ENCODE measurements at places on chromosomes 16 and 17.

DNA sequence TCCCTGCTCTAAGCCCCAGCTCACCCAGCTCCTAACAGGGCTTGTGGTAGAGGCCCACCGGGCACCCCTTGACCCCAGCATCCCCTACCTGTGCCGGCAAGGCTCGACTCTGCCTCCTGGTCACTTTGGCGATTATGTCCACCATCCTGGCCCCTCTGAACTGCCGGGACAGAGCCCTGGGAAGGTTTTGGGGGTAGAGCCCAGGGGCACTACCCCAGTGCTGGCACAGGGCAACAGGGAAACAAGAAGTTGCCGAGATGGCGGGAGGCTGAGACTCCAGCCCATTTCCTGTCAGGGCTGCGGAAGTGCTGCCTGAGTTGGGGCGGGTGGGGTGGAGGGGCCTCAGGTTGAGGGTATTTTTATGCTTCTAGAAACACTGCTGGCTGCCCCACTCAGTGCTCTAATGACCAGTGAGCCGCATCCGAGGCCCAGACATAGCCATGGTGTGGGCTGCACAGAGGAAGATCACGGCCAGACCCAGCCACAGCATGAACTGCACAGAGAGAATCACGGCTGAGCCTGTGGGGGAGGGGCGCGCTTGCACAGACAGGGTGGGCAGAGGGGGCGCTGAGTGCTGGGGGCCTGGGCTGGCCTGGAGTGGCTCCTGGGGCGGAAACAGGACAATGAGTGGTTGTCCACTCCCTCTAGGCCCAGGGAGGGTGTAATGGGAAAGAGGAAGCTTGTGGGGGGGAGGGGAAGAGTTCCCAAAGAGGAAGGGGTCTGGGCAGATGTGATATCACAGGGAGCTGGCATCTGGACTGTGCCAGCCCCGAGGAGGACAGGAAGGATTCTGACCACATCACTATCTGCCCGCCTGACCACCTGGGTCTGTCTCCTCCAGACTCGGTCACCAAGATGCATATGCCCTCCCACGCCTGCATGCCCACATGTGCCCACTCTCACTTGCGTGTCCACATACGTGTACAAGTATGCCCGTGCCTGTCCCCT is 22.3 kb downstream of the ARHGAP27 start:
- no peak for DNase-seq
- no peaks in the 10 kb centered on the region for H3K27me3 ChIP-seq
- no peak overlapping the region for H3K4me3 ChIP-seq
- H3K36me3 ChIP-seq: peaks cover 28% of the 10 kb centered on the region
- H3K4me1 ChIP-seq: peaks cover 19% of the 10 kb centered on the region
- peak overlapping the region; percentile 7 for H3K27ac ChIP-seq

GRCh38 chr17:63841350-63842172 is 924 bp downstream of the SMARCD2 start:
- H3K36me3 ChIP-seq: peaks cover 23% of the 10 kb centered on the region
- no peaks in the 10 kb centered on the region for H3K27me3 ChIP-seq
- H3K27ac ChIP-seq: peak overlapping the region; percentile 90
- H3K4me1 ChIP-seq: peaks cover 36% of the 10 kb centered on the region

- DNase-seq: no peak
- peaks cover 35% of the 10 kb centered on the region for H3K4me1 ChIP-seq
- no peaks in the 10 kb centered on the region for H3K27me3 ChIP-seq
These were observed 2.3 kb downstream of the GFAP start for GRCh38 chr17:44912763-44913544.

DNA sequence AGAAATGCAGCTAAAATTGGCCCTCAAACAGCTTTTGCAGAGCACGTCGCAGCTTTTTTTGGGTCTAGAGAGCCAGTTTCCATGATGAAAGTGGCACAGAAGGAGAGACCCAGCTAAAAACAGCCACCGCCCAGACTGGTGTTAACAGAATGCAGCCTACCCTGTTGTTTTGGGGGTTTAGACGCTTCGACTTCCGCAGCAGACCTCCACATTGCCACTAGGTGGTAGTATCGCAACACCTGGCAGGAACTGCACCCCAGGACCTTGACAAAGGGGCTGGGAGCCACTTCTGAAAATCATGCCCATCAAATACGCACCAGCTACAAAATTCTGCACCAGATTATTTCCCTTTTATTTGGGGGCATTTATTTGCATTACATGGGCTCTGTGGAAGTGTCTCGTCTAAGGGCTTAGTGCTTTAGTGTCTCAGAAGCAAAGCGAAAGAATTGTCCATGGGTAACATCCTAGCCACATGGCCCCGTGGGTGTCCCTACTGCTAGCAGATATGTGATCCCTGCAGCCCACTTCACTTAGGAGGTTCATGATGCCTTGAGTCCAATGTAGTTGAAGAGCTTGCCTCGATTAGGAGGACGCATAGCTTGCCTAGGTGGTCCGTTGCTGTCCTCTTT is 167.1 kb downstream of the HAPSTR1 start:
- H3K27me3 ChIP-seq: no peaks in the 10 kb centered on the region
- DNase-seq: peak; percentile 49
- H3K36me3 ChIP-seq: no peaks in the 10 kb centered on the region
